ENCODE measurements at places on chromosomes 16 and 17.
A peak's percentile ranks its signal among the peaks of the same experiment; 100 is the strongest.

DNA sequence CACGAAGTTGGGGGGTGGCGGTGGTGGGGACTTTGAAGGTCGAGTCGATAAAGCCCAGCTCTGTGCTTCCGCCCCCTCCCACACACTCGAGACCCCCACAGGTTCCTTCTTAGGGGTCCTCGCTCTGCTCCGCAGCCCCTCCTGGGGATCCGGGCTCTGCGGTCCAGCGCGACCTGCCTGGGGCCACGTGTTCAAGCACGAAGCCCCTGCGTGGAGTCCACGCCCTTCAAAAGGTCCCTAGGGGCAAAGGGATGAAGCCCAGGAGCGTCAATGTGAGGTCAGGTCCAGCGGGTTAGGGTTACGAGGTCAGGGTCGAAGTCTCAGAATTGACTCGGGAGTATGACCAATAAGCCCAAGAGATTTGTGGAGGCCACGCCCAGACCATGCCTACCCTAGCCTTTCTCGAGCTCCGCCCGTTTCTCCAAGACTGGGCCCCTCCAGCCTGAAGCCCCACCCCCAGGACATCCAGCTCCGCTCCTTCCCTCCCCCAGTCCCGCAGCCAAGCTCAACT, 786 bp upstream of the CACNA1G start:
- DNase-seq: no peak

DNA sequence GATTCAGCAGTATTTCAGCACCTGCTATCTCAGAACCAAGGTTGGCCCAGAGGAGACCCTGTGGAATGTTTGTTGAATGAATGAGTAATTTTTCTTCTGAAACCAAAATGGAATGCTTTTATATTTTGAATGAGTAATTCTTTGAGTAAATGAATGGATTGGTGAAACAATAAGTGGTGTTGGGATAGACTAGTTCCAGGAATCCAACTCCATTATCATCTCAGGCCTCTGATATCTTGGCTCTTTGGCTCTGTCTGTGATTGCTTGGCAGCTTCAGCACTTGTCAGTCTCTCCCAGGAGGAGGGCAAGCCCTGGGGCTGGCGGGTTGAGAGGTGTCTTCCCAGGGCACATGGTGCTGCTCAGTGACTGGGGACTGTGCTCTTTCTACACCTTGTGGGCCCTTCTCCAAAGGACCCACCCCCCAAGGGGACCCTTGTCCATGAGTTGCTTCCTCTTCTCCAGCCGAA, 284.4 kb upstream of the FOXF1 start:
- DNase-seq: no peak

- no peak for DNase-seq
Measured at GRCh38 chr16:90012991-90013745, 6.1 kb downstream of the DBNDD1 start.

- DNase-seq: no peak
Measured at GRCh38 chr16:15443753-15444152, 9.4 kb downstream of the BMERB1 start.

- no peak for DNase-seq
Measured at GRCh38 chr17:73571511-73572130, 72.6 kb downstream of the SDK2 start.

GRCh38 chr17:3039736-3040135, 23.7 kb downstream of the OR1D5 start:
- DNase-seq: no peak

GRCh38 chr17:53012364-53012763, 810.4 kb upstream of the KIF2B start:
- no peak for DNase-seq

GRCh38 chr16:17633181-17633951, 162.6 kb upstream of the XYLT1 start:
- DNase-seq: no peak

DNA sequence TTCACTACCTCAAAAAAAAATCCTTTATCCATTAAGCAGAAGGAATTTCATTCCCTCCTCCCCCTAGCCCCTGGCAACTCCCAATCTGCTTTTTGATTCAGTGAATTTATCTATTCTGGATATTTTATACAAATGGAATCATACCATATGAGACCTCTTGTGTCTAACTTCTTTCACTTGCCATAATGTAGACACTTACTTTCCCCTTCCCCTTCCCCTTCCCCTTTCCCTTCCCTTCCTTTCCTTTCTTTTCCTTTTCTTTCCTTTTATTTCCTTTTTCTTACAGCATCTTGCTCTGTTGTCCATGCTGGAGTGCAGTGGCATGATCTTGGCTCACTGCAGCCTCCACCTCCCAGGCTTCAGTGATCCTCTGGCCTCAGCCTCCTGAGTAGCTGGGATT, 50.5 kb downstream of the PSMD12 start:
- DNase-seq: no peak

- no peak for DNase-seq
Measured at GRCh38 chr17:12209632-12210191, 189.0 kb downstream of the MAP2K4 start.

- no peak for DNase-seq
Measured at GRCh38 chr16:67915831-67916723, 15.6 kb downstream of the CTRL start.

DNA sequence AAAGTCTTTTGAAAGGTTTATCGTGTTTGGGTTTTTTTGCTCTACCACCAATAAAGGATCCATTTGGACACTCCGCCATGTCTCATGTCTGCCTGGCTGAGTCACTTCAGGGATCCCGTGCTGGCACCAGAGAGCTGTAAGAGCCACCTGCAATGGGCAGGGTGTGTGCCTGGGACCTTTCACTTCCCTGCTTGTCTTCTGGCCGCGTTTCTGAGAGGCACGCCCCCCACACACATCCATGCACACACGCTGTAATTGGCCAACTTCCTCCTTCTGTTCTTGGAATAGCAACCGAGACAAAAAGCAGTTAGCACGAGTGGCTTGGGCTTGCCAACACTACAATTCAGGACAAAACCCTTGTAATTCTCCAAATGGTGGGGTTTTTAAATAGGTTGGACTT, 9.8 kb upstream of the SOST start:
- peak; percentile 39 for DNase-seq

- DNase-seq: no peak
Measured at GRCh38 chr17:76716839-76717215, 6.1 kb upstream of the MXRA7 start.

GRCh38 chr16:54652201-54652770, 278.4 kb upstream of the IRX5 start:
- DNase-seq: no peak

DNA sequence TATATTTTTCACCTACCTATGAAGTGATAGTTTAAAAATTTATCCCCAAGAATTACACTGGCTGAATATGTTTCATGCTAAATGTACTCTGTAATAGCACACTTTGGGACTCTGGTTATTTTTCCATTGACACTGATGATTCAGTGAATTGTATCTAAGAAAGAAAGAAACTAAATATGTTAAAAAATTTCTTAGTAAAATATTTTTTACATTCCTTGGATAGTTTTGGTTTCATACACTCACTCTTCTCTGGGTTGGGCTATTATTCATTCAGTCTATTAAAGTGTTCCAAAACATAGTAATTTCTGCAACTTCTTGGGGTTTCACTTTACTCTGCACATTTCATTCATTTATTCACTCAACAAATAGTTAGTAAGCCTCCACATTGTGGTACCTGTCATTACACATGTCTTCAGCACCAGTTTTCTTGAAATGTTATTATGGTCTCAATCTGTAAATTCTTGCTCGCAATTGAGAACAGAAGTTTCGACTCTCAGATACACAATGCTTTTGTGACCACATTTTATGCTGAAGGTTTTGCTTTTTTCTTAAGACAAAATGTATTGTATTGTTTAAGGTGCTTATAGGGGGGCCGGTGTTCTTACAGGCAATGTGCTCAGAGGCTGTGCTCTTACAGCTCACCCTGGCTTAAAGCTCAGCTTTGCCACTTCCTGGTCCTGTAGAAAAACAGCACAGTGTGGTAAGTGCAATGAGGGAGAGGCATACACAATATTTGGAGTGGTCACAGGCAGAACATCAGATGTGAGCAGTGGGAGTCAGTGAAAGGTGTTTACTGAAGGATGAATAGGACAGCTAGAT, 17.4 kb downstream of the CNTNAP4 start:
- DNase-seq: no peak

GRCh38 chr16:27053996-27054395, 12.7 kb upstream of the C16orf82 start:
- DNase-seq: no peak

- no peak for DNase-seq
Measured at GRCh38 chr17:21061158-21061835, 18.5 kb upstream of the USP22 start.

DNA sequence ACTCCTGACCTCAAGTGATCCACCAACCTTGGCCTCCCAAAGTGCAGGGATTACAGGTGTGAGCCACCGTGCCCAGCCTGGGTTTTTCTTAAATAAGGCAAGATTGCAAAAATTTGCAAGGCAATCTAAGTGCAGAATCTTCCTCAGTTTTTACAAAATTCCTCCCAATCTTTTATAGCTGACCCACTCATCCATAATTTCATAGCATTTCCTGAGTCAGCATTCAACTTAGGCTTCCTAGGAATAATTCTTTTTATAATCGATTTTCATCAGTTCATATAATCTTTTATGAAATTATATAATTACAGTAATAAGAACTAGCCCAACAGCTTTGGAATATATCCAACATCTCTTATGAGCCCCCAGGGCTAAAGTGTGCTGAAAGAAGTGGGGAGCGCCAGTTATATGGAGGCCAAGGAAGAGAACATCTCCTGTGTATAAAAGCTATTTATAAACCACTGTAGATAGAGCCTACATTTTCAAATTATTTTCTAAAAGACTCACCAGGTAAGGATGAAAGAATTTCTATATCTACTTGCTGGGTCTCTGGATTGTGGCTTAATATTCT, 14.8 kb downstream of the COIL start:
- no peak for DNase-seq

- peak; percentile 57 for DNase-seq
Measured at GRCh38 chr16:28010671-28011070, 52.8 kb downstream of the GSG1L start.

GRCh38 chr17:44221084-44221861, 1.8 kb upstream of the UBTF start:
- DNase-seq: peak; percentile 70

DNA sequence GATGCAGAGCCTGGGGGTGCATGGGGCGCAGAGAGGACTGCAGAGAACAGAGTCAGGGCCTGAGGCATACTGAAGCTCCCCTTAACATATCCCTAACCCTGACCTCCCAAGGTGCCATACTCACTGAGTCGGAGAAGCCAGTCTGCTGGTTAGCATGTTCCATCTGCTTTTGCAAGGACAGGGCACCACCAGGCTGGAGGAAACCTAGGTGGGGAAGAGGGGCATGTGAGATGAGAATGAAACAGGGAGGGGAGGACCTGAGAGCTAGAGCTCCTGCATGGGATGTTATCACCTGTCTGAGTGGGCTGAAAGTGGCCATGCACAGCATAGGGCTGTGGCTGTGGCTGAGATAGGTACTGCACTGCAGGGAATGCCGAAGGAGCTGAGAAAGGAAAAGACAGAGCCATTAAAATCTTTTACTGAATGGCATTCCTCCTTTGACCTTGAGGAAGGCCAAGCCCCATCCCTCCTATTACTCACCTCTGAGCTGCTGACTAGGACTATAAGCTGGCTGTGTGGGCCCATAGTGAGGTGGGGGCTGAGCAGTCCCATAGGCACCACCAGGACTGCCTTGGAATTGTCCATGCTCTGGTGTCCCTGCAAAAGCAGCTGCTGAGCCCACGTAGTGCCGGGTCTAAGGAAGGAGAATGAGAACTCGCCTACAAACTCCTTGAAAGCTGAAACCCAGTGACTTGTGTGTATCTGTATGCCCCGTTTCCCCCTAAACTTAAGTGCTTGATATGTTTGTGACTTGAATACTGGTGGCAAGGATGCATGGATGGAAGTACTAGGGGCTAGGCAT, 1.9 kb downstream of the GPS2 start:
- DNase-seq: no peak

GRCh38 chr17:3693829-3694231, 2.1 kb downstream of the P2RX5 start:
- no peak for DNase-seq

- no peak for DNase-seq
Measured at GRCh38 chr17:70256751-70257150, 87.4 kb downstream of the KCNJ2 start.

Data from head of caudate nucleus (tissue), 42 donors.